Activated T-helper 1 cell treated with Interleukin-2 at 50 U/mL for 16 hours (primary cell): ENCODE measurements at places on chromosomes 7 and 10.

- DNase-seq: no peak
These were observed 37.1 kb downstream of the STEAP4 start for GRCh38 chr7:88269586-88269985.

- no peak for DNase-seq
These were observed 61.3 kb downstream of the TACC2 start for GRCh38 chr10:122050311-122050710.

- no peak for DNase-seq
These were observed 8.2 kb downstream of the VIPR2 start for GRCh38 chr7:159136442-159136841.

- DNase-seq: no peak
These were observed at the start of gene NAMPT for GRCh38 chr7:106284714-106285050. TSS of gene NAMPT (minus strand) at chr7:106284983. CDS start at chr7:106284884, 99 bp downstream.

GRCh38 chr10:52409928-52410327, 95.8 kb downstream of the DKK1 start:
- DNase-seq: no peak

DNA sequence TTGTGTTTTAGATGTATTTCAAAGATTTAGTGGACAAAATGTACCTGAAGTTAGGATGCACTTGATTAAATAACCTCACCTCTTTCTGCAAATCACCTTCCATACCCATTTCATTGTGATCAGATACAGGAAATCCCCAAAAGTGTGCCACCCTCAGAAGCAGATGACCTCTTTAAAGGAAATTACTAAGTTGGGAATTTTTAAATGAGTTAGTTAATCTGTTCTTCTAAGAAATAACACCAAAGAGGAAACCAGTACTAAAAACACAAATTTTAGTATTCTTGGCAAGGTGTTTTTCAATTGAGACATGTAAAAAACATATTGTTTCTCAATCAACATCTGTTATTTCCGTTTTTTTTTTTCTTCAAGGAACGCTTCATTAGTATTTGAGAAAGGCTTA, 4.6 kb upstream of the SEMA3A start:
- DNase-seq: no peak

DNA sequence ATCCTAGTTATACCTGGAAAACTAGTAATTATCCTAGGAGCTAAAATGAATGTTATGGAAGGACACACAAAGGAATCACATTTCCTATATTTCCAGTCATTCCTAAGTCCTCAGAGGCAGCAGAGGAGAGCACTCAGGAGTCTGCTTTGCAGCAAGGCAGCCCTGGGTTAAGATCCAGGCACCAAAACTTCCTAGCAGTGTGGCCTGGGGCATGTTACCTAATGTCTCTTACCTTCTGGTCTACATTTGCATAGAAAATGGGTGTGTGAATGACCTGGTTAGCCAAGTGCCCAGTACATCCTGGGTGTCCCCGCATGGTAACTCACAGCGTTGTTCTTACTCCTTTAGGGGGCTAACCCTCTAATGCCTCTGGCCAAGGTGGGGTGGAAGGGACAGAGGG, 135.9 kb downstream of the TAX1BP1 start:
- no peak for DNase-seq

DNA sequence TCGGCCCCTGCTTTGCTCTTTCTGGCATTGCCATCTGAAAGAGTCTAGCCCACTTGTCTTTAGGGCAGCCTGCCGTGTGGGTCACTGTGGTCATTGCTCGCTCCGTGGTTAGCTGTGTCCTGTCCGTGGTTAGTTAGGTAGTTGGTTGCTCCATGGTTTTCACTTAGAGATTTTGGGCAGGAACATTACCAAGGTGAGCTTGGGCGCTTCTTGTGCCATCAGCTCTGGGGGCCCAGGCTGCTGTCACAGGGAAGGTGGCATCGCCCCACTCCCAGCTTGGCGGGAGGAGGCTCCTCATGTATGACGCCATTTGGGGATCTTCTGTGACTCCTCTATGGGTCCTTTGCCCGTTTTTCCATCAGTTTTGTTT, 53.1 kb downstream of the INPP5A start:
- no peak for DNase-seq

- no peak for DNase-seq
These were observed 34.6 kb downstream of the XRCC2 start for GRCh38 chr7:152641384-152641783.

DNA sequence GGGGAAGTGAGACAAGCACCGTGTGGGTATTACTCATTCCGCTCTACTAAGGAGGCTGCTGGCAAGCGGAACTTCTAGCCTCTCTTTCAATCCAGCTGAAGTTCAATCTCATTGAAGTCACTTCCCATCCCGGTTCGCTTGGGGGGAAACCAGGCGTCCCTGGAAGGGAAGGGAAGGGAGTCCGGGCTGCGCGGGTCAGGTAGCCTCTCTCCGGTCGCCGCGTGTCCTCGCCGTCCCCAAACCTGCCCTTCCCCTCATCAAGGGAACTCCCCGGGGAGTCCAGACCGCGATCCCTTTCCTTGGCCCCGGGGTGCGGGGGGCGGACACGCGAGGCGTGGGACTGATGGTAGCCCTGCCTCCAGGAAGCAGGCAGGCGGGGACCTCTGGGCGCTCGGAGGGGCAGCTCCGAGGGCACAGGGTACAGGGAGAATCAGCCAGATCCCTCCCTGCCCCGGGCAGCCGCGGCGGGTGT, 598 bp upstream of the ZEB1 start:
- no peak for DNase-seq

DNA sequence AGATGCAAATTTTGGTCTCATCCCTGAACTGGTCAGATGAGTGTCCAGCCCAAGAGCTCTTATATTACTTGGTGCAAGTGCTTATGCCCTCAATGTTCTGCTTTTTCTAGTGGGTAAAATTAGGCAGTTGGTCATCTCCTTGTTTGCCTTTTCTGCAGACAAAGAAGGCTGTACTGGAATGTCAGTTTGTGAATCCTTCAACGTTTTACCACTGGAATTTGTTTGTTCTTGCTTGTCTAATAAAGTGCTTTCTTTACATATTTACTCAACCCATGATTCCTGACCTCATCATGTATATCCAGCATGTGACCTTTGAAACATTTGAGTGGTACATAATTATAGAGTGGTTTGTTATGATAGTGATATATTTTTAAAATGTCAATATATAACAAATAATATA, 232.2 kb upstream of the TEX47 start:
- DNase-seq: no peak

DNA sequence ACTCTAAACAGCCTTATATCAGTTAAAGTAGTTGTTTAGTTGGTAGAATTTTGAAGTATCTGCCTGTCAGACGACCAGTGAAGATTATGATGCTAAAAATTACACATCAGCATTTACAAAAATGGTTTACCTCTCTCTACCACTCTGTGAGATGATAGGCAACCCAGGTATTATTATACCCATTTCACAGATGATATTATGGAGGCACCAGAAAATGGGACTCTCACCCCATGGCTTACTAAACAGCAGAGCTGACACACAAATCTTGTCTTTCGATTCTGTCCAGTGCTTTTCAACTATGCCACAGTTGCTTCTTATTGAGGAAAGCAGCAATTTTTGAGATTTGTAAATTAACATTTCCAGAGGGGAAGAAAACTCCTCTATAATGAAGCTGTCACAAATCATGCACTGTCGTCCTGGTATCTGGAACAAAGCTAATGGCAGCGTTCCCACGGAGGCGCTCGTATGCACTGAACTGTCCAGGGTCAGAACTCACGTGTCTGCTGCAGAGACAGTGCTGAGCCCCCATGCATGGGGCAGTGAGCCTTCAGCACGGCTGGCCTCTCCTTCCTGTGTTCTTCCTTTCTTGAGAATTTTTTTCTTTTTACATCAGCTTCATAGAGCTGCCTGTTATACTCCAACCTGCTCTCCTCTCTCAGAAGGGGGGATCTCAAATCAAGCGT, 381.1 kb downstream of the SDK1 start:
- DNase-seq: no peak

DNA sequence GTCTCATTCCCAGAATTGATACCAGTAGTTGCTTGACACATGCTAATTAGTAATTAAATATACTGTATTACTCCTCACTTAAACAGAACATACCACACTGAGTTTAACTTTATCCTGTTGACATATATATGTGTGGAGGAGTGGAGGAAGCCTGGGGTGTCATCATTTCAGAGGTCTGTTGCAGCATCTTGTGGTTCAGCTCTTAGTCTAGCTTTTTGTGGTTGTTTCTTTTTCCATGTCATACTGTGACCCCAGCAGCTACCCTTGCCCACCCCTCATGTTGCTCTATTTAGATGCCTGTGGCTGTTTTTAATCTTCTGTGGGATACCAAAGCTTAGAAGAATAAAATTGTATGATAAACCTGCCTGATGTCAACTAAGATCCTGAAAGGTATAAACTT, 875.4 kb downstream of the LRMDA start:
- DNase-seq: no peak

DNA sequence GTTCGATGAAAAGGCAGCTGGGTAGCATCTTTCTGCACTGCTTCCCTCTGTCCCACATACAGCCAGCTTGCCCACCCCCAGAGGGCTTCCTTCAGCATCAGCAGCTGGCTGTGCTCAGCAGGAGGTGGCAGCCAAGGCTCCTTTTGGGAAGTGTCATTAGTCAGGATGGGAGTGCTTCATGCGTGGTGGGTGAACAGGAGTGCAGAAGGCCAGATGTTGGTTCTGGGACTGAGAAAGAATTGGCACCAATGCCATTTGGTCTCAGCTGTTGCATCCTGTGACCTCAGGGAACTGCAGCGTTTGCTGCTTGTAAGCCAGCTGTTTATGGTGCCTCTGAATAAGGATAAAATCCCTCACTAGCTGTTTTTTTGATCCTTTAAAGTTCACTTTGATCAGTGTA, 131.1 kb upstream of the SORCS3 start:
- no peak for DNase-seq

DNA sequence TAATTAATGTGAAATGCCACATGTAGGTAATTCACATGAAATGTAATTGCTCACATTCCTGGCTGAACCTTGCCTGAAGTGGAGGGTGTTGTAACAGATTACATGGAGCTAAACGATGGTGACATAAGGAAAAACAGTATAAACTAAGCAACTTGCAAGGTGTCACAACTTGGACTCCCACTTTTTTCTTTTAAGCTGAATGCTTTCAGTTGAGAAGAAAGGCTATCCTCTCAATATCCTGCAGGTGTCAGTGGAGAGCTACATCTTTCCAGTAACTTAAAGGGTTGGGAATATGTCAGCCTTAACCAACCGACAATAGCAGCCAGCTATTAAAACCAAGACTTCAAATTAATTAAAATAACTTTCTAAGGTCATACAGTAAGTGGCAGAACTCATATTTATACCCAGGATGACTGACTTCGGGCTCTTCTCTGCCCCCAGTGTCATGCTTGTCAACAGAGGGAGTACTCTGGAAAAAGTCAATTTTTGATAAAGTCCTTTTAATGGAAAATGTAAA, 33.7 kb downstream of the NRBF2 start:
- no peak for DNase-seq

GRCh38 chr7:35987016-35987415, 166.0 kb upstream of the EEPD1 start:
- DNase-seq: no peak

DNA sequence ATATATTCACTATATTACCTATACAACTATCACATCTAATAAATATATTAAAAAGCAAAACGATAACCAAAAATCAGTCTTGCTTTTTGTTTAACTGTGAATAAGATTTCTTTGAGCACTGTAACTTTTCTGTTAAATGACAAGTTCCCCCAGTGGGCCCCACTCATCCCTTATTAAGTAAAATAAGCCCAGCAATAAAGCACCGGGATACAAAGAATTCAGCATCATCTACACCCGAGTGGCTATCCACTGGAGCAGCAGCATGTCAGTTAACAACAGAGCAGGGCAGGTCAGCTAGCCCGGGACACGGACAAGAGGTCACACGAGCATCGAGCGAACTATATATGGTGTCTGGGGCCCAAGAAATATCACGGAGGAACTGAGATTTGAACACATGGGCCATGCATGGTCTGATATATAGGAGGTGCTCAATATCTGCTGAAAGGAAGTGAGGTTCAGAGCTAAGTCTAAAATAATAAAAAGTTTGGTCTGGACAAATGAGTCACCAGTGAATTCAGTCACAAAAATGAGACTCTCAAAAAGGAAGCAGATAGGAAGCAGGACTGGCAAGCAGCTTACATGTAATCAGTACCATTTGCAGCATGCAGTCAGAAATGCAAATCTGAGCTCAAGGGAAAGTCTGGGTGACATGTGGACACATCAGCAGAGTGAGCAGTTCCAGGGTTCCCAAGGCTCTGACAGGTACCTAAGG, 4.1 kb downstream of the ERCC6 start:
- no peak for DNase-seq

DNA sequence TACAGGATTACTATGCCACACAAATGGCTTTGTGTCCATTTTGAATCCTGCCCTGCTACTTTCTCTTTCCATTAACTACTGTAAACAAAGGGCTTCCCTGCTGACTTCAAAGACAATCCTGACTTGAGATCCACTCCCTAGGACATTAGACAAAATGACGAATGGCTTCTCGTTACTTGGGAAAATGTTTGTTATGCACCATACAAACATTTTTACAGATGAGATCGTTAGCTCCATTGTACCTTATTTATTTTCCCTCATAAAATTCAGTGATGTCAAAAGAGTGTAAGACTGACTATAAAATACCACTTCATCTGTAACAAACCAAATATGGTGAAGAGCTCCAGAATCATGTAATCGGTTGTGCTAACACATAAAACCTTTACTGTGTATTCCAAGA, 121.8 kb downstream of the CD36 start:
- no peak for DNase-seq

- no peak for DNase-seq
These were observed 28.0 kb upstream of the CPN1 start for GRCh38 chr10:100109670-100110069.

DNA sequence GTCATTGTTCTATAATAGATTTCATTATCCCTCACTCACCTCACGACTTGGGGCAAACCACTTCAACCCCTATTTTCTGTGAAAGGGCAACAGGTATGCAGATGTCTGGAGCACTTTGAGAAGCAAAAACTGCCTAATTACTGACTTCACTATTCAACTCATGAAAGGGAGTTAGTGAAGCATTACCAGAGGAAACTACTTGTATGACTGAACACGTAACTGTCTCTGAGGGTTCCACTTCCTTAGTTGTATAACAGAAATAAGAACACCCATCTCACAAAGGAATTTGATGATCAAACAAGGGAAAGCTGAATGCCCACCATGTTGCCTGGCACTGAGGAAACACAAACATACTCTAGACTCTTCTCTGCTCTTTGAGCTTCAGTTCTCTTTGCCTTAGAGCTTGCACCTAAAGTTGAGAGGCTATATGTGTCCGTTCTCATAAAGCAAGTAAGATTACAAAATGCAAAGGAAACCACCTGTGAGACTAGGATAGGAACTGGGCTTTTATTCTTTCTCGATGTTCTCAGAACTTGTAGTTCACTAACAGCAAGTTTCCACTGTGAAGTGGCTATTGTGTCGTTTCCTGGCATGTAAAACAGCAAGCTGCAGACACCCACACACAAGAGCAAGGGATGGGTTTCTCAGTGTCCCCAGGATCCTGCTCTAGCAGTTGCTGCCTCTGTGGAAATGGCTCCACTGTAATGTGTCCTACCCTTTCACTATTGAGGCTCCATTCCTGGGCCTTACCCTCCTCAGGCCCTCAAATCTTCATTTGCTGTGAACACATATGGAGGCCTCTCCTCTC, 2.6 kb downstream of the TMEM243 start:
- no peak for DNase-seq
